ENCODE measurements at places on chromosomes 5 and 9.

GRCh38 chr5:142309747-142310318 is 15.0 kb downstream of the SPRY4 start:
- no peak for DNase-seq

GRCh38 chr9:89026876-89027275 is 35.6 kb downstream of the S1PR3 start:
- DNase-seq = no peak

DNA sequence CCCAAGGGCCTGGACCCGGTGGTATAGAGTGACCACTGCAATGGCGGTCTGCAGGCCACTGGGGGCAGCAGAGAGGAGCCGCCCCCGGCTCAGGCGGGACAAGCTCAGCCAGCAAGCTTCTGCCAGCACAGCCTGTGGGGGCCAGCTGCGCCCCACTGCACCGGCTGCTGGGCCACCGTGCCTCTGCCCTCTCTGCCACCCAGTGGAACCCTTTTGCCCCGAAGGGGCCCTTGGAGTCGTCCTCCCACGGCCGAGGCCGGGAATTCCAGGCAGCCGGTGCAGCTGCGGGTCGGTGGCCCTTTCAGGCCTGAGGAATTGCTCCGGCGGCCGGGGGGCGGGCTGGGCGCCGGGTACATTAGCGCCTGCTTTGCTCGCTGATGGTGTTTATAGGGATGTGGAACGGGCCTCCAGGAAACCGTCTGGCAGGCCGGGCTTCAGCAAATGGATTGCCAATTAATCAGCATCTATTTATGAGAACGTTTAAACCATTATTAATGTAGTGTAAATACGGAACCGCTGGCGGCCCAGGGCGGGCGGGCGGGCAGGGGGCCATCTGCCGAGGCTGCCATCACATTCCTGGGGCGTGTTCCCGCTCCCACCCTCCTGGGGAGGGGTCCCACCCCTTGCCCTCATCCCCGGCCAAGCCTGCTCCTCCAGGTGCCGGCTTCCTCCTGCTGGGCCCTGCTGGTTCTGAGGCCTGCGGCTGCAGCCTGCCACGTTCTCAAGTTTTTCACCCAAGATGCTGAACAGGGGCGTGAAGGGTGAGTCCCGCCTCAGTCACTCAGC is 127.4 kb downstream of the BARX1 start:
- DNase-seq = peak; percentile 4

DNA sequence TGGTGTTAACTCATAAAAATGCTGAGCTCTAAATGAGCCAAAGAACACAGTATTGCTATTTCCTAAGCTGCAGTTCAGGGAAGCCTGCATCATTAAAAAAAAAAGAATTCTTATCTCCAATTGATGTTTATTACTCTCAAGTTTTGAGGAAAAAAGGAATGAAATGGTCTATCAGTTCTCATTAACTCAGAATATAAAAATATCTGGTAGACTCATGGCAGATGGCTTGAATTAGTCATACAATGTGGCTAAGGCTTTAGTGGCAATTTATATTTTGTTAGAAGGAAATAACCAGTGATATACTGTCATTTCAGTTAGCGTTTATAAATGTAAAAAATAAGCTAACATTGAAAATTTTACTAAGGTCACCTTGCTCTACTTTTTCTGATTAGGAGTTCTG is 1403.4 kb upstream of the C9orf72 start:
- DNase-seq = no peak

Measured in stromal cell of bone marrow (primary cell).